ENCODE measurements at places on chromosomes 3 and 15.

- no peak for DNase-seq
Observed at GRCh38 chr3:159850481-159850880, 138.2 kb upstream of the IL12A start.

GRCh38 chr3:50549226-50549625, 18.3 kb downstream of the C3orf18 start:
- DNase-seq = no peak

GRCh38 chr15:52709187-52709981, 30.2 kb upstream of the ATOSA start:
- DNase-seq = peak; percentile 62

GRCh38 chr3:77436908-77437307, 397.0 kb downstream of the ROBO2 start:
- no peak for DNase-seq

GRCh38 chr3:100277255-100277800, 16.5 kb downstream of the TBC1D23 start:
- DNase-seq = no peak

GRCh38 chr3:170196833-170197232, 15.3 kb upstream of the PHC3 start:
- no peak for DNase-seq

DNA sequence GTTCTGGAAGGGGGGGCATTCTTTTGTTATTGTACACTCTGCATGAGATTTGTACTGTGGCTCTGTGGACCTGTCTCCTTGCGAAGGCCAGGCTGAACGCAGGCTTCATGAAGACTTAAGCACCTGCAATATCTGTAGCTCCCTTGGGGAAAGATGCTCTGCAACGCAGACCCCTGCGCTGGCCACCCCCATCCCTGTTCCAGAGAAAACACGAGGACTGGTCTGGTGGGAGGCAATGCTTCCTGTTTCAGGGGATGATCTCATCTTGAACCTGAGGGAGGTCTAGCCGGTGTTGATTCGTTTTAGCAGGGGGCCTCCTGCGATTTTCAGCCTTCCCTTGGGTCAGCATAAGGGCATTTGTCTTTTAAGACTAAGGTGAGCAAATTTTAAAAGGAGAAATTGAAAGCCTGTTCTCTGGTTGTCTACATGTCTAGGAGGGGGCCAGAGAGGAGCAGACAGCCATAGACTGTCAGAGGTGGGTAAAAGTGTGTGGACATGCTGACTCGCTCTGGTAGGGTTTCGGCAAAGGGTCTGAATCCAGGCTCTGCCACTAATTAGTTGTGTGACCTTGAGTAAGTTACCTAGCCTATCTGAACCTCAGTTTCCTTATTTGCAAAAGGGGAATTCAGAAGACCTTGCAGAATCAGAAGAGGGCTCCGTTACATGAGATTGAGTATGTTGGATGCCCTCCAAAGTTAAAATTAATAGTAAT, 80.9 kb upstream of the RASGRF1 start:
- no peak for DNase-seq

DNA sequence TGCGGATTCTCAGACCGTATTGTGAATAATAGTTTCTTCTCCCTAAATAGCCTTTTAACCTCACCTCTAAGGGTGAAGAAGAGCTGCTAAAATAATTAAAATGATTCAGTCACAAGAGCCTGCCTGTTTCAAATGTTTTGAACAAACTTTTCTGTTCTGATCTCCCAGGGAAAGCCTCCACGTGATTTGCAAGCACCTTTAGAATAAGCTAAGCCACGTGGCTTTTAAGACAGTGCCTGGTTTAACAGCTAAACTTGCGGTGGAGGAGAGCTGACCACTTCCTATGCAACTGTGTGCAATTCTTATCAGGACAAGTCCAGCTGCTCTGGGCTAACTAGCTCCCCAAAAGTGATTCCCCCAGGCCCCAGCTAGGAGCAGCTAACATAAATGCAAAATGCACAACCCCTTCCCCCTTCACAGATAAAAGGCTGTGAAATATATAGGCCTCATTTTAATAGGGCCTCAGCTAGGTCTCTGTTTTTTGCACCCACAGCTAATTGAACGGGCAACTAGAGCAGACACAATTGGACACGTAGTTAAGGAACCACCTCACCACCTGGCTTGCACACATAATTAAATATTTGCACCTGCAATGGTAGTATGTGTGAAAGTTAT, 401.2 kb upstream of the NR2F2 start:
- DNase-seq = no peak

GRCh38 chr15:53209396-53210042, 419.4 kb upstream of the ONECUT1 start:
- DNase-seq = no peak

GRCh38 chr15:91857772-91858171, 4.3 kb downstream of the SLCO3A1 start:
- peak; percentile 50 for DNase-seq

DNA sequence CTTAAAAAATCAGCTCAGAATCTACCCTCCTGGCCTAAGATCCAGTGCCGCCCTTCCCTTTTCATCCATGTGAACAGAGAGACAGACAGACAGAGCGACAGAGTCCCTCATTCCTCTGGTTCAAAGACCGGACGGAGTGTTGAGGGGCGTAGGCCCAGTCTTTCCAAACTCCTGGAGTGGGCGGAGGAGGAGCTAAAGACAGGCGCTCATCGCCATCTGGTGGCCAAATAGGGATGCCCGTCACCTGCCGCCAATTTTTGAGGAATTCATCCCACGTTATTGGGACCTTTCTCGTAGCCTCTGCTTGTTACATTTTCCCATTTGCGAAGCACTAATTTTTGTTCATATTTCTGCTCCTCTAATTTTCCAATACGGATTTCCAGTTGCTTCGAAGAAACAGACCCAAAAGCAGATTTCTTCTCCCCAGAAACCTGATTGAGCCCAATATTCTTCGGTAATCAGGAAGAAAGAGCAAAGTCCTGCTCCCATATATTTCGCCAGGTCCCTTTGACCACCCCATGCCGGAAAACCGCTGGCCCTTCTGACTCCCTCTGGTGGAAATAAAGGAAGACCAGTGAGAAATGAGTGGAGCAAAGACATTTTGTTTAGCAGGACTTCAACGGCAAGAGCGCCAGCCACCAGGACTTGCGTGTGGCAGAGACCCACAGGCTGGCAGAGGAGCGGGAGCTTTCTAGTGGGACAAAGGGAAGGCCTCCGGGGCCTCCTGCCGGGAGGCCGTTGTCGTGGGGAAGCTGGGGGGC, 88.0 kb downstream of the LRRK1 start:
- peak; percentile 82 for DNase-seq

DNA sequence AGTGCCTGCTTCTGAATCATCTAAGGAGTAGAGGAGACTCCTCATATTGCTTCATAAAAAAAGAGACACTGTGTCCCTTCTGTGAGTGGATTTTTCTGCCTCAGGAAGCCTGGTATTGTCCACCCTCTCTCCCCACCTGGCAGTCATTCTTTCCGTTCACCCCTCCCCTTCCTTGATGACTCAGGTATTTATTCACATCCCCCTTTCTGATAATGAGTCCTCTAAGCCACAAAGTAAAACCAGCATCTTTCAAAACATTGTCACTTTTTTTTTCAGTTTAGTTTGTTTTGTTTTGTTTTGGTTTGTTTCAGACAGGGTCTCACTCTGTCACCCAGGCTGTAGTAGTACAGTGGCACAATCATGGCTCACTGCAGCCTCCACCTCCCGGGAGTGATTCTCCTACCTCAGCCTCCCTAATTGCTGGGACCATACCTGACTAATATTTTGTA, 65.2 kb upstream of the UBE2E1 start:
- no peak for DNase-seq

DNA sequence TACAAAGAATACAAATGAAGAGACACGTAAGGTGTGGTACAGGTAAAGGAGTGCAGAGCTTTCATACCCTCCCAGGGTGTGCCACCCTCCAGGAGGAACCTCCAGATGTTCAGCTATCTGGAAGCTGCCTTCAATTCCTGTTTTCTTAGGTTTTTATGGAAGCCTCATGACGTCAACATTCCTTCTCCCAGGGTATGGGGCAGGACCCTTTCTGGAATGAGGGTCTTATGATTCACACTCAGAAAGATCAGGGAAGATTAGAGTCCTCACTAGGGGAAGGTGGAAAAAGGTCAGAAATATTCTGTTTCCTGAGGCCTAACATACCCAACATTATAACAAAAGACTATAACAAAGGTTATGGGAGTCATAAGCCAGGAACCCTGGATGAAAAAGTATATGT, 99.8 kb upstream of the PLCL2 start:
- no peak for DNase-seq

DNA sequence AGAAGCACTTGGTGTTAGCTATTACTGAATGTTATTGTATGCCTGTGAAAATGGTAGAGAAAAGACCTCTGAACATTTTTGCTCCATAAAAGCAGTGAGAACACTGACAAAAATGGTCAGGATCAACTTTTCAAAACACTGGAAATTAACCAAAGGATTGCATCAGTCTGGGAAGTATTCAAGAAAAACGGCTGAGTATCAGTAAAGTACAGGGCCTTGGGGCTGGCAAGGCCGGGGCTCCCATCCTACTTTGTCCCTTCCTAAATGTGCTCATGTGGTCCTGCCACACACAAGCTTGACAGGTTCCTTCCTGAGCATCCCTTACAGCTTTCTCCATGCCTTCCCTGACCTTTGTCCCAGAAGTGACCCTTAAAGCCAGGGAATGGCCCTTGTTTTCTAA, 84.0 kb downstream of the CFAP20DC start:
- DNase-seq = no peak

DNA sequence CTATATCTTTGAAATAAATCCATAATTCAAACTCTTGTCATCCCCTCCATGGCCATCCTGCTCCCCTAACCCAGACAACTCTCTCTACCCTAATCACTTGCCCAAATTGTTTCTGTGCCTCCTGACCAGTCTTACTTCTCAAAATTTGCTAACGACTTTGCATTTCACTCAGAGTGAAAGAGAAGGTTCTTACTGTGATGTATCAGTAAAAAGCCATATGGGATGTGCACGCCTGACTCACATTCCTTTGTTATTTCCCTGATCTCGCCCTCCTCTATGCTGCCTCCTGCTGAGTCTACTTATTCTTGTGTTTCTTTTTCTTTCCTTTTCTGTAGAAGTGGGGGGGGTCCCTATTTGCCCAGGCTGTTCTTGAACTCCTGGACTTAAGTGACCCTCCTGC, 487.2 kb upstream of the FRG2C start:
- DNase-seq = no peak

GRCh38 chr3:40885430-40885829, 313.9 kb upstream of the CTNNB1 start:
- no peak for DNase-seq

DNA sequence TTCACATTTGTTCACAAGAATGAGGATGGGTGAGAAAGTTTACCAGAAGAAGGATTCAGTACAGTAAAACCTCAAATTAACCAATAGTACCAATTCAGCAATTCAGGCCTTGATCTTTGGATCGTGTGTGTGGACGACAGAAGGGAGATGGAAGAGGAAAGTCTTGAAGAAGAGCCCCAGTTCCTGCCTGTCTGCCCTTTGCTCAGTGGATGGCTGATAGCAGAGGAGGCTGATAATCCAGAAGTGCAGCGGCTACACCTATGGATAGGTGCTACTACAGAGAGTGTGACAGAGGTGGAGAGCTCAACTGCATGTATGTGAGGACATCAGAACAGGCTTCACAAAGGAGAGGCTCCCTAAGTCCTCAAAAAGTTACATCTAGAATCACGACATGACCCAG, 29.2 kb upstream of the PLXND1 start:
- no peak for DNase-seq

DNA sequence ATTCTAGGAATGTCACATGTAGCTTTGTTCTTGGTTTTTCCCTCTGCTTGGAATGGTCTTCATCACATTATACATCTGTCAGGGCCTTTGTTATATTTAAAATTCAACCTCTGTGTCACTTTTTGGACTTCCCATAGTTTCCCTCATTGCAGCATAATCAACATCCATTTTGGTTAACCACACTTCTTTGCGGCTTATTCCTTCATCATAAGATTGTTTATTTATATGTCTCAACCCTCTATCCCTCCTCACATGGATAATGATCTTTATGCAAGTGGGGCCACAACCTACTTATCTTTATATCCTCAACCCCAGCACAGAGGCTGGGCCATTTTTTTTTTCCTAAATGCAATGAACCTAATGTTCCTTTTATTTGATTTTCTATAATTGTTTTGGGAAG, 260.0 kb upstream of the THBS1 start:
- DNase-seq = no peak

- DNase-seq = no peak
Observed at GRCh38 chr3:120472121-120472844, 21.5 kb upstream of the FSTL1 start.

- DNase-seq = no peak
Observed at GRCh38 chr3:16255726-16256125, 9.0 kb downstream of the DPH3 start.

GRCh38 chr15:28208583-28208982, 109.5 kb upstream of the OCA2 start:
- no peak for DNase-seq

DNA sequence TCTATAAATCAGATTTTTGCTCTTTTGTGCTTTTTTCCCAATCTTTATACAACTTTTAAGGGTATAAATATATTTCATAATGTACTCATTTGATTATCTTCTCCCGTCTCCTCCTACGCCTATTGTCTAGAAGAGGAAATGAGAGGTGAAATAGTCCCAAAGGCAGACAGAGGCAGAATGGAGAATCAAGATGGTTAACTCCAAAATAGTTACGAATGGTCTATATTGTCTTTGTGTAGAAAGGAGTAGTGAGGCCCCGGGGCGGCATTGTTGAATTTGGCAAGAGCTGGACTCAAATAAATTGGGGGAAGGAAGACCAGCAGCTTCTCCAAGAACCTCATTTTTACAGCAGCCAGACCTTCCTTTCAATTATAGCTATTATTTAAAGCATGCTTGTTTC, 23.9 kb downstream of the ITPR1 start:
- no peak for DNase-seq

- no peak for DNase-seq
Observed at GRCh38 chr3:136109499-136109898, 86.6 kb downstream of the MSL2 start.

- no peak for DNase-seq
Observed at GRCh38 chr3:114392831-114393230, 99.0 kb downstream of the TIGIT start.

- no peak for DNase-seq
Observed at GRCh38 chr3:102443021-102443420, 8.2 kb downstream of the ZPLD1 start.

DNA sequence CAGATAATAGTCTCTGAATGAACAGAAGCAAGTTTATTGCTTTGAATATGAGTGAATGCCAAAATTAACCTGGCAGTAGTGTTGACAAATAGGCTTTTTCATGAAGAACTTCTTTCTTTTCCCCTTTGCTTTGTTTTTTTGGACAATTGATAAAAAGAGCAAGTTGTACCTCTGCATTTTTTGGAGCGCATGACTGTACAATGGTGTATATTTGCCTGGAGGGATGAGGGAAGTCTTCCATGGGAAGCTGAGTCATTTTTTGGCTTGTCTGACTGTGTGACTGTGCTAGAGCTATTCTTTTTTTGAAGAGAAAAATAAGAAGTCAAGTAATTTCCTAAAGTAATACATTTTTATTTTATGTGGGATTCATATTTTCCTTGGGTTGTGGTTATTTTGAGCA, 186.9 kb downstream of the KLHL25 start:
- DNase-seq = no peak

- DNase-seq = no peak
Observed at GRCh38 chr15:80350941-80351610, 53.1 kb upstream of the ARNT2 start.

- DNase-seq = no peak
Observed at GRCh38 chr3:9349321-9350117, 13.3 kb upstream of the THUMPD3 start.
